ENCODE measurements at places on chromosomes 4 and X.

GRCh38 chrX:100316987-100317386 is 93.1 kb downstream of the PCDH19 start:
- H3K4me3 ChIP-seq = no peak overlapping the region
- no peak for DNase-seq
- H3K27me3 ChIP-seq = no peaks in the 10 kb centered on the region
- H3K27ac ChIP-seq = no peak overlapping the region
- H3K36me3 ChIP-seq = no peaks in the 10 kb centered on the region

DNA sequence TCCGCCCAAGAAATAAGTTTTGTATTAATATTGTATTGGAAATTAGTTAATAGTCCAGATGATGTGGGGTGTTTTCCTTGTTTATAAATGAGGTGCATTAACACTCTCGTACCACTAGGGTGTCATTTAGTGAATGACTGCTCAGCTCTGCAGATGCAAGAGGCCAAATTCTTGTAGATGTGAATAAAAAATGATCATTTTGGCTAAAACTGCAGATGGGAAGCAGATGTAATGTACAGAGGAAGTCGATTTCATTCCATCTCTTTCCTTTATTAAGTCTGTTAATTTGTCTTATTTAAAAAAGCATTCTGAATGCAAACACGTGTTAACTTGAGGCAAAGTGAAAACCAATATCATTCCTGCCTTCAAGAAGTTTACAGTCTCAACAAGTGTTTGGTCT is 108.1 kb downstream of the DHX15 start:
- H3K27ac ChIP-seq = no peak overlapping the region
- H3K4me3 ChIP-seq = no peak overlapping the region
- H3K27me3 ChIP-seq = peaks cover 7% of the 10 kb centered on the region
- H3K4me1 ChIP-seq = peaks cover 16% of the 10 kb centered on the region

GRCh38 chr4:140047786-140048185 is 106.2 kb downstream of the MAML3 start:
- no peak overlapping the region for H3K27ac ChIP-seq
- no peaks in the 10 kb centered on the region for H3K27me3 ChIP-seq
- H3K4me3 ChIP-seq = no peak overlapping the region
- DNase-seq = no peak
- no peaks in the 10 kb centered on the region for H3K36me3 ChIP-seq

- no peak for DNase-seq
- peaks cover 4% of the 10 kb centered on the region for H3K36me3 ChIP-seq
- no peak overlapping the region for H3K4me3 ChIP-seq
- H3K27ac ChIP-seq = no peak overlapping the region
These were observed 6.1 kb downstream of the TMEM192 start for GRCh38 chr4:165106518-165106917.

DNA sequence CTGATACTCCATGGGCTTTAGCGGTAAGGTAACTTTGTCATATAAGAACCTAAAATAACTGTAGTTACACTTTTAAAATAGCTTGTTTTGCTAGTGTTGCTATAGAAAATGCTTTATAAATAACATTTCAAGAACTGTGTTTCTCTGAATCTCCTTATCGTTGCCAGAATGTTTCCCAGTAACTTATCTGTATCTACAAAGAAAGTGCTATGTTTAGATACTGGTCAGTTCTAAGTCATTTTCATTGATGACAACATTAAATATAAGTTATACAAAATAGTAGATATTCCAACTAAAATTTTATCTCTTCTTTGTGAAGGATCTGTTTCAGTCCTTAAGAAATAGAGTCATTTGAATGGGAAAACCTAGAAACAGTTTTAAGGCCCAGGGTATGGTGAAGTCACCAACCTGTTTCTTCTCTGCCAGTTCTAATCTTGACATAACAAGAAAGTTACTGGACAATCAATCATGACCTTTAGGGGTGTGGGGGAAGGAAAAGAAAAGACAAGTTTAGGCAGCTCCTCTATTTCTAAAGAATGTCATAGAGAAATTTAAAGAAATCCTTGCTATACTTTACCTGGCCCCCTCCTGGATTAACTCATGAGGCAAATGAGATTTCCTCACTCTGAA is 425.9 kb downstream of the RPA4 start:
- no peak overlapping the region for H3K27ac ChIP-seq
- H3K4me3 ChIP-seq = no peak overlapping the region
- H3K4me1 ChIP-seq = no peaks in the 10 kb centered on the region
- no peaks in the 10 kb centered on the region for H3K36me3 ChIP-seq
- no peaks in the 10 kb centered on the region for H3K27me3 ChIP-seq
- DNase-seq = no peak

GRCh38 chr4:72507167-72507566 is 61.9 kb downstream of the ADAMTS3 start:
- H3K4me1 ChIP-seq = no peaks in the 10 kb centered on the region
- H3K27me3 ChIP-seq = no peaks in the 10 kb centered on the region
- H3K36me3 ChIP-seq = no peaks in the 10 kb centered on the region
- H3K4me3 ChIP-seq = no peak overlapping the region
- no peak overlapping the region for H3K27ac ChIP-seq
- no peak for DNase-seq

GRCh38 chrX:71923516-71923915 is 12.9 kb downstream of the NHSL2 start:
- no peaks in the 10 kb centered on the region for H3K27me3 ChIP-seq
- DNase-seq = no peak
- no peaks in the 10 kb centered on the region for H3K36me3 ChIP-seq
- no peak overlapping the region for H3K27ac ChIP-seq
- no peak overlapping the region for H3K4me3 ChIP-seq
- H3K4me1 ChIP-seq = no peaks in the 10 kb centered on the region

DNA sequence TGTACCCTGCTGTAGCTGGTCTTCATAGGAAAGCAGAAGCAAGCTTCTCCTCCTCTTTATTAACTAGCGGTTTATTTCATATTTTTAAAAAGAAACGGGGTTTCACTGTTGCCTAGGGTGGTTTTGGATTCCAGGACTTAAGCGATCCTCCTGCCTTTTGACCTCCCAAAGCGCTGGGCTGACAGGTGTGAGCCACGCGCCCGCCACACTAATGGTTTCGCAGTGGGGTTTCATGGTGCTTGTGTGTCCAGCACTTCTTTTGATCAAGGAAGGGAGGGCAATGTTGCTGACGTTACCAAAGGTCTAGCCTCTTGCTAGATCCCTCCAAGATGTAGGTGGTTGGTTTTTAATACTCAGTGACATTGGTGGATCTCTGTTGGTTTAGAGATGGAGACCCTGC is 1.4 kb downstream of the MAEA start:
- peak overlapping the region; percentile 77 for H3K27ac ChIP-seq
- peaks cover 37% of the 10 kb centered on the region for H3K4me1 ChIP-seq
- no peak for DNase-seq
- peak overlapping the region; percentile 80 for H3K4me3 ChIP-seq

DNA sequence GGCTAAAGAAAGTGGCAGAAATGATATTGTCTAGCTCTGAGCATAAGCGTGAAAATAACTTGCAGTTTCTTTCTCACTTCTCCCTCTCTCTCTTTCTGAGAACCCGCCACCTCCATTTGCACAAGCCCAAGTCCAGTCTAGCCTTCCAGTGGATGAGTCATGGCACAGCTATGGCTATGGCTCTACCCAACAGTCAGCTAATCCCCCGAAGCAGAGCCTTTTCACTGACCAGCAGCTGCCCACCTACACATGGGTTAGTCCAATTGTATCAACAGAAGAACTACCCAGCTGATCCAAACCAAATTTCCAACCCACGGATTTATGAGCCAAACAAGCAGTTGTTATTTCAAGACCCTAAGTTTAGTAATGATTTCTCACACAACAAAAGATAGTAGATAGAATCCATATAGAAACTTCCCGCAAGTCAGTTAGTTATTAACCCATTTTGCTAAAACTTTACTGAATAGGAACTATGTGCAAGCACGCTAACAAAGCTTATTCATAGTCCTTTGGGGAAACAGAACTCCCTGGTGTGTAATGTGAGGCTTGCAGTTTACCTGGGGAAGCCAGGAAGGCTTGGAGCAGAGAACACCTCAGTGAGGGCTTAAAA is 282.3 kb downstream of the INPP4B start:
- no peak overlapping the region for H3K4me3 ChIP-seq
- peak overlapping the region; percentile 75 for H3K27ac ChIP-seq
- H3K4me1 ChIP-seq = peaks cover 32% of the 10 kb centered on the region
- DNase-seq = no peak
- H3K27me3 ChIP-seq = no peaks in the 10 kb centered on the region
- H3K36me3 ChIP-seq = no peaks in the 10 kb centered on the region

DNA sequence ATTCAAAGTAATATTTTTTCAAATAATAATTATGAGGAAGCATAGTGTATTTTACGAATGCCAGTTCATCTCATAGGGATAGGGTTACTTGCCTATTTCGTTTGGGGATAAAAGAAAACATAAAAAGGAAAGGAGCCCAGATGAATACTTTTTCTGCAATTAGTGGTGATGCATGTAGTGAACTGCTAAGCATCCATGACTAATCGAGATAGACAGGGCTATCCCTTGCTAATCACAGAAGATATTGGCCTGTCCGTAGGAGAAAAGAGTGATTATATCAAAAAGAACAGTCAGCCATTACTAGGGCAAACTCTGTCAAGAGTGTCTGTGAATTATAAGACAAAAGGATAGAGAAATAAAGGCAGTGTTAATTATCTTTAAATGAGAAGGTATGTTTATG is 746.1 kb downstream of the C4orf33 start:
- no peaks in the 10 kb centered on the region for H3K36me3 ChIP-seq
- H3K27me3 ChIP-seq = no peaks in the 10 kb centered on the region
- DNase-seq = no peak
- no peaks in the 10 kb centered on the region for H3K4me1 ChIP-seq
- no peak overlapping the region for H3K27ac ChIP-seq

DNA sequence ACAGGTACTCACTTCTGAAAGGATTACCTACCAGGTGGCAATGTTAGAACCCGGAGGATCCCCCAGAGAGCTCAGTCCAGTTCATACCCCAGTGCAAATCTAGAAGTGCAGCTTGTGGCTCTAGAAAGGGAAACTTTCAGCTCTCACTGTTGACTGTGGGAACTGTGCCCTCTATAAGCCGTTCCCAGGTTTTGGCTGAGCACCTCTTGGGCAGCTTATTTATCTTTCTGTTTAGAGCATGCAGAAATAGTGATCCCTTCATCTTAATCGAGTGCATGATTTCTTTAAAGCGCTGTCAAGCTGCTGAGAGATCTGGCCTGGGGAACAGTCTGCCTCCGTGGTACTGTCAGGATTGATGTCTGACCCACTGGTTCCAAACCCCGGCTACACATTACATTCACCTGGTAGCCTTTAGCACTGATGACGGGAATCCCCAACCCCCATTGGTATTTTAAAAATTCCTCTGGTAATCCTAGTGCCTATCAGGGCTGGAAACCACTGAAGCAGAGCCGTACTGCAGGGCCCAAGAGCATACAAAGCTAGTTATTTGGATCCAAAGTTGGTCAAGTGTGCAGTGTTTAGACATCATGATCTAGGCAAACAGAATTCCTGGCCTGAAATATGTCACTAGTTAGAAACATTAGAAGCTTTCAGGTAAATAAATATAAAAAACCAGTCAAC is 103.2 kb downstream of the KLHL8 start:
- H3K27ac ChIP-seq = no peak overlapping the region
- no peaks in the 10 kb centered on the region for H3K27me3 ChIP-seq
- no peak for DNase-seq

DNA sequence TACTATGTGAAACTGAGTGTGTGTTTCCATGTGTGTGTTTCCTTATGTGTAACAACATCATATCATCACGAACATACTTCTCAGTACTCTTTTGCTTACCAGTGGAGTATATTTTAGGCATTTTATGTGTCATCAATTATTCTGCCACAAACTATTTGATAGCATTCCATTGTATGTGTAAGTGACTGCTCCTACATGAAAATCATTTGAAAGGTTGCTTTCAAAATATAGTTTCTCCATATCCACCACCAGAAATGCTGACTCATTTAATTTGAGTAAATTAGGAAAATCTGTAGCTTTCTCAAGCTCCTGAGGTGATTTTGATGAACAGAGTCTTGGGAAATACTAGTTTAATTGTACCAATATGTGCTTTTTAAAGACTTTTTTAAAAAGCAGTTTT is 376.2 kb downstream of the PCDH18 start:
- no peak overlapping the region for H3K27ac ChIP-seq
- H3K4me3 ChIP-seq = no peak overlapping the region
- H3K4me1 ChIP-seq = no peaks in the 10 kb centered on the region
- no peaks in the 10 kb centered on the region for H3K36me3 ChIP-seq
- no peaks in the 10 kb centered on the region for H3K27me3 ChIP-seq

GRCh38 chr4:152663203-152664066 is 16.4 kb downstream of the TMEM154 start:
- H3K27ac ChIP-seq = no peak overlapping the region
- H3K27me3 ChIP-seq = no peaks in the 10 kb centered on the region
- H3K4me1 ChIP-seq = no peaks in the 10 kb centered on the region
- H3K4me3 ChIP-seq = no peak overlapping the region
- no peaks in the 10 kb centered on the region for H3K36me3 ChIP-seq
- DNase-seq = no peak

- no peak for DNase-seq
- H3K27me3 ChIP-seq = no peaks in the 10 kb centered on the region
- H3K4me1 ChIP-seq = no peaks in the 10 kb centered on the region
- no peaks in the 10 kb centered on the region for H3K36me3 ChIP-seq
These were observed 1245.5 kb downstream of the STIM2 start for GRCh38 chr4:28106155-28106554.

- no peaks in the 10 kb centered on the region for H3K27me3 ChIP-seq
- H3K4me3 ChIP-seq = peak overlapping the region; percentile 46
- H3K36me3 ChIP-seq = no peaks in the 10 kb centered on the region
- H3K4me1 ChIP-seq = peaks cover 31% of the 10 kb centered on the region
- peak; percentile 37 for DNase-seq
These were observed 124.1 kb upstream of the TBL1X start for GRCh38 chrX:9340598-9341290.

DNA sequence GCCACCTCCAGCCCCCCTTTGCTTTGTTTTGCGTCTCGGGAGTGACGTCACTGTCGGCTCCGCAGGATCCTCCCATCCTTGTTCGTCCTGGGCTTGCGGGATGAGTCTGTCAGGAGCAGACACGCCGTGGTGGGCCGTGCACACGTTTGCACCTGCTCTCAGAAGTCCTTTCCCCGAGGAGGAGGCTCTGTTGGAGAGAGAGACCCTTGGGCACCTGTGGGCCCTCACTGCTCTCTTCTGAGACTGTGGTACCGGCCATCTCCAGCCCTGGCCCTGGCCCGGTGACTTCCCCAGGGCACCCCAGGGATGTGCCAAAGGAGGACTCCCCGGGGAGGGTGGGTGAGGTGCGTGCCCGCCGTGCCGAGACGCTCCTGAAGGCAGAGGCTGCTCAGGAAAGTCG is 76.1 kb upstream of the PPP2R3B start:
- no peaks in the 10 kb centered on the region for H3K27me3 ChIP-seq
- H3K4me3 ChIP-seq = no peak overlapping the region
- H3K36me3 ChIP-seq = no peaks in the 10 kb centered on the region
- no peak for DNase-seq
- H3K4me1 ChIP-seq = no peaks in the 10 kb centered on the region

- no peaks in the 10 kb centered on the region for H3K27me3 ChIP-seq
- H3K4me3 ChIP-seq = no peak overlapping the region
- H3K27ac ChIP-seq = no peak overlapping the region
- DNase-seq = no peak
- H3K4me1 ChIP-seq = peaks cover 3% of the 10 kb centered on the region
These were observed 210.4 kb downstream of the PTTG2 start for GRCh38 chr4:38170338-38171169.

- H3K4me3 ChIP-seq = no peak overlapping the region
- H3K27me3 ChIP-seq = no peaks in the 10 kb centered on the region
- no peaks in the 10 kb centered on the region for H3K4me1 ChIP-seq
- no peak overlapping the region for H3K27ac ChIP-seq
- DNase-seq = no peak
- H3K36me3 ChIP-seq = no peaks in the 10 kb centered on the region
These were observed 92.6 kb upstream of the NLRP2B start for GRCh38 chrX:57772637-57773036.

- no peak for DNase-seq
- H3K27me3 ChIP-seq = no peaks in the 10 kb centered on the region
- no peaks in the 10 kb centered on the region for H3K4me1 ChIP-seq
- no peak overlapping the region for H3K4me3 ChIP-seq
- no peaks in the 10 kb centered on the region for H3K36me3 ChIP-seq
- H3K27ac ChIP-seq = no peak overlapping the region
These were observed 259.1 kb upstream of the SLIT2 start for GRCh38 chr4:19992471-19993093.

All from effector memory CD4-positive, alpha-beta T cell (primary cell).